ENCODE measurements at places on chromosomes 1 and 21.

DNA sequence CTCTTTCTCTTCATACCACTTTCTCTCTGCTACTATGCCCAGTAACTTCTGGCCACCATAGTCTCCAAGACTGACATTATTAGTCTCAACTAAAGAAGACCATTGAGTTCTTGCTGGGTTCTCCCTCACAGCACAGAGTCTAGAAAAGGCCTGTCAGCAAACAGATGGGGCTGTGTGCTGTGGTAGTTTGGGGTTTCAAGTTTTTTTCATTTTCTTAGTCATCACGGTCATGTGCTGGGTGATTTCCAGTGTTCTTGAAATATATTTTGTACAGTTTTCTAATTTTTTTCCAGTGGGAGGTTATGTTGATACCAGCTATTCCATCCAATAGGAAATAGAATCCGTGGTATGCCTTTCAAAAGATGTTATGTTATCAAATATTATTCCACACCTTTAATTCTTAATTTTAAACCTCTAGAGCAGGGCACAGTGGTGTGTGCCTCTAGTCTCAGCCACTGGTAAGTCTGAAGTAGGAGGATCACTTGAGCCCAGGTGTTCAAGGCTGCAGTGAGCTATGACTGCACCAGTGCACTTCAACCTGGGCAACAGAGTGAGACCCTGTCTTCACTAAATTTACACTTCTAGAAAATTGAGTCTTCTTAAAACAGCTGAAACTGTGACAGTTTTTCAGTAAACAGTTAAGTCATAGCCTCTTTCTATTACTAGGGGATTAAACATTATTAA lies 8.3 kb downstream of the CFHR2 start:
- no peak for DNase-seq

DNA sequence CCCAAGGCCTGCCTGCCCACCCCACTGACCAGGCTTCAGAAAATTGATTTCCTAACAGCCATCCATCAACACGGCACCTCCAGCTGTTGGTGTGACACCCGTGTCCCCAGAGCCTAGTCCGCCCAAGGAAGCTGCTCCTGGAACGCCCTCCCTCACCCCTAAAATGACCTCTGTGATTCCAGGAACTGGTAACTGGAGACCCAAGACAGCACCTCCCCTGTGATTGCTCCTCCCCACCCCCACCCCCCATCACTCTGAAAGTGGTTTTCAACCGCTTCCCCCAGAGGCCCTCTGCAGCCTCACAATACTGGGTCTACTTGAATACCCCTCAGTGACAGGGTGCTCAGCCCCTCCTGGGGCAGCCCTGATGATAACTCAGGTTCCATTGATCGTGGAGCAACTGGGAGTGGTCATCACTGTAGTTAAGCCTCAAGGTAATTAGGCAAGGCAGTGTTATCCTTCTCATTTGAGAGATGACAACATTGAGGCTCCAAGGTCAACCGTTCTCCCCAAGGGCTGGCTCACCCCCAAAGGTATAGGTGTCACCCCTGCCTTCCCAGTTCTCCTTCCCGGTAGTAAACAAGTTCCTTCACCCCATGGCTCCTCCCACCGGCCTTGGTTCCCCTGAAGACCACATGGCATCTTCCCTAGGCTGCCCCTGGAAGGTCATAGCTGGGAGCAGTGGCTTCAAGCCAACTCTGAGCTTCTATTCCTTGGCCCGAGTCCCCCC lies 52.0 kb downstream of the TAS1R2 start:
- no peak for DNase-seq

- no peak for DNase-seq
Measured at GRCh38 chr21:45494135-45494850, 47.9 kb downstream of the SLC19A1 start.

DNA sequence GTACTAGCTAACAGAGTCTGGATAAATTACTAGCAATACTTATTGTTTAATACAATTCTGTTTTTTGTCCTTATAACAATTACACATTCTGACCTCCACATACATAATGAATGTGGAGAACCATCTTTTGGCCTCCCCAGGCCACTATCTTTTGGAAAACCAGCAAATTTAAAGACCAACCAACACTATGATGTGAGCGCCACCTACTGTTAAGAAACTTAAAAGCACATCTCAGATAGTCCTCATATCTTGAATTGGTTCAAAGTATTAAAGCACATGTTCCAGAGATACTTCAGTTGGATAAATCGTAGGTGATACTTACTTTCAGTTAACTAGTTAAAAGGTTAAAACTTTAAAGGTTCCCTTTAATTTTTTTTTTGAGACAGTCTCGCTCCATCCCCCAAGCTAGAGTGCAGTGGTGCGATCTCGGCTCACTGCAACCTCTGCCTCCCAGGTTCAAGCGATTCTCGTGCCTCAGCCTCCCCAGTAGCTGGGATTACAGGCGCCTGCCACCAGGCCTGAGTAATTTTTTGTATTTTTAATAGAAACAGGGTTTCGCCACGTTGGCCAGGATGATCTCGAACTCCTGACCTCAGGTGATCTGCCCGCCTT lies 29.3 kb upstream of the USP1 start:
- peak; percentile 19 for DNase-seq

- DNase-seq: no peak
Measured at GRCh38 chr1:93738075-93738622, 56.5 kb upstream of the BCAR3 start.

DNA sequence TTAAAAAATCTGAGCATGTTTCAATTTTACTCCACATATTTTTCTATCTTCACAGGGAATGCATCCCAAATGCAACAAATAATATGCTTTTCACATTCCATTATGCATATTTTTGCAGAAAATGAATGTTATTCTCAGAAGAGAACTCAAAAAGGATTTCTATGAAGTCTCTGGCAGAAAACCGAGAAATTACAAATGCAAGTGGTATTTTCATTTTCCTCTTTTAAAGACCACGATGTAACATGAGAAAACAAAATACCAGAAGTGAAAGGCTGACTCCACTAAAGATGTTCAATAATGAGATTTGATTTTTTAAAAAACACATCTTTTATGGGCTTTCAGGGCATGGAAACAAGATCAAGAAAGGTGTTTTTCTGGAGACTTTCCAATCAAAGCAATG lies 5.0 kb upstream of the PDC start:
- DNase-seq: no peak

- DNase-seq: no peak
Measured at GRCh38 chr1:17167041-17167785, 37.7 kb upstream of the PADI1 start.

DNA sequence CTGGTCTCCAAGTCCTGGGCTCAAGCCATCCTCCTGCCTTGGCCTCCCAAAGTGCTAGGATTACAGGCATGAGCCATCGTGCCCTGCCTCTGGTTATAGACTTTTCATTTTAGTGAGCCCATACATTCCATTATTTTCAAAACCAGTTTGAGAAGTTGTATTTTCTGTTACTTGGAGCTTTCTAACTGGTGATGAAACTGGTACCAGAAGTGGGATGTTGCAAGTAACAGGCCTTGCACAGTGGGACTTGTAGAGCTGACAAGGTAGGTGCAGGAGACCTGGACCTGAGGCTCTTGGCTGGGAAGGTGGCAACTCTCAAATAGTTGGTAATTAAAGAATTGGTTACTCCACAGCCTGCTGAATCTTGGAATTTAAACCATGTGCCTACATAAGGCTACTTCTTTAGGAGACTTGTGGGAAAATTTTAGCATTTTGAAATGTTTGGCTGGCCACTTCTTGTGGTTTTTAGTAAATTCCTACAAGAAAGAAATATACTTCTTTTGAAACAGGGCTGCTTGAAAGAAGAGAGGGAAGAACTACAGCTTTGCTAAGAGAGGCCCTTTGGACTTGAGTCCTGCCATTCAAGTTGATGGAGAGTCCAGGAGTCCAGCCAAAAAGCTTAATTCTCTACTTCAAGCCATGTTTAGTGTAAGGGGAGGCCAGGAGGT lies 9.8 kb upstream of the ALPL start:
- no peak for DNase-seq

- no peak for DNase-seq
Measured at GRCh38 chr1:230105245-230105753, 38.3 kb downstream of the GALNT2 start.

GRCh38 chr1:117576236-117576635 lies 29.6 kb upstream of the TENT5C start:
- DNase-seq: no peak

GRCh38 chr1:231424950-231425805 lies 3.1 kb upstream of the EGLN1 start:
- no peak for DNase-seq

DNA sequence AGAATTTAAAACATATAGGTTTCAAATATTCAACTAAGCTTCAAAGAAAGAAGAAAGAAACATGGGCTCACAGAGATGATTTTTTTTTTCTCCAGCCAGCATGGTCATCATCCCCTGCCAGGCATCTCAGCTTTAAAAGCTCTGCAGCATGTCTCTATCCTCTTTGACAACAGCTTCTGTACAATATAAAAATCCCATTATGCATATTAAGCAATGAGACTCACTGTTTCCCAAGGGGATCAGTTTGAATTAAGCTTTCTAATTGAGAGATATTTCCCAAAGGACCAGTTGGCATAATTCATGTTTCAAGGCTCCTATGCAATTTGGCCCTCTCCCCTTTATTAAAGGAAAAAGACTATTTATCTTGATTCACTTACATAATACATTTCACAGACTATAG lies 220.3 kb downstream of the GRIK1 start:
- DNase-seq: no peak

- no peak for DNase-seq
Measured at GRCh38 chr1:222582099-222582774, 7.5 kb downstream of the TAF1A start.

DNA sequence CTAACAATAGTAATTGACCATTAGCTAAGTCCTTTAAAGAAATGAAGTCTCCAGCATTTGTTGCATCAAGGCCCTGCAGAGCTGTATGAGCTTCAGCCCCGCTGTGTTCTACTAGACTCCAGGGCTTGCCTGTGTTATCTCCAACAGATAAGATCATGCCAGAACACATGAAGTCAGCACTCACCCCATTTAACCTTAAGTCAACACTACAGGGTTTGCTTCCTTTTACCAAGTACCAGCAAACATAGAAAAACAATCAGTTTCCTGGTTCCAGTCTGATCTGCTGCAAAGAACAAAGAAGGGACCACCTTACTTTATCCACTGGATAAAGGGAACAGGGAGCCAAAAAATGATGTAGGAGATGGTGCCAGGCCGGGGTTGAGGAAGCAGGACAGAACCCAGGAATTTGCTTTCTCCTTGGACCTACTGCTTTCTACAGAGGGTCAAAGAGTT lies 41.3 kb upstream of the ENAH start:
- peak; percentile 84 for DNase-seq

- no peak for DNase-seq
Measured at GRCh38 chr1:154694995-154695394, 87.0 kb upstream of the ADAR start.

DNA sequence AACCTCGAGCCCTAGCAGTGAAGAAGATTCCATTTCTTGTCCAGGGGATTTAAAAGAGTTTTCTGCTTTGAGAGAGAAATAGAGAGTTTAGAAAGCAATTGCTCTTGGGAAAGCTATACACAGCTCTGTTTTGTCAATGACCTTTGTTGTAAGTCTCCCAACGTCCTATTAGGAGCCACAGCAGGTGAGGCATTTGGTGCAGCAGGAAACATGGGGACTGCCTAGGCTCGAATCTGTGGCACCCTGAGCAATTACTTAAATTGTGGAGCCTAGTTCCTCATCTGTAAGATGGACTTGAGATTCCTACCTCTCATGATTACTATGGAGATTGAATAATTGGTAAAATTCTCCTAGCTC lies 8.2 kb downstream of the DCLRE1B start:
- no peak for DNase-seq

- no peak for DNase-seq
Measured at GRCh38 chr1:182426442-182427430, 23.2 kb upstream of the RGSL1 start.

GRCh38 chr1:34645919-34646318 lies 108.9 kb upstream of the GJB5 start:
- DNase-seq: no peak

GRCh38 chr1:31572323-31573104 lies 3.8 kb upstream of the TINAGL1 start:
- DNase-seq: peak; percentile 9

GRCh38 chr1:30743584-30744059 lies 14.0 kb downstream of the LAPTM5 start:
- DNase-seq: no peak

- no peak for DNase-seq
Measured at GRCh38 chr1:194503209-194503608, 1316.8 kb upstream of the B3GALT2 start.

DNA sequence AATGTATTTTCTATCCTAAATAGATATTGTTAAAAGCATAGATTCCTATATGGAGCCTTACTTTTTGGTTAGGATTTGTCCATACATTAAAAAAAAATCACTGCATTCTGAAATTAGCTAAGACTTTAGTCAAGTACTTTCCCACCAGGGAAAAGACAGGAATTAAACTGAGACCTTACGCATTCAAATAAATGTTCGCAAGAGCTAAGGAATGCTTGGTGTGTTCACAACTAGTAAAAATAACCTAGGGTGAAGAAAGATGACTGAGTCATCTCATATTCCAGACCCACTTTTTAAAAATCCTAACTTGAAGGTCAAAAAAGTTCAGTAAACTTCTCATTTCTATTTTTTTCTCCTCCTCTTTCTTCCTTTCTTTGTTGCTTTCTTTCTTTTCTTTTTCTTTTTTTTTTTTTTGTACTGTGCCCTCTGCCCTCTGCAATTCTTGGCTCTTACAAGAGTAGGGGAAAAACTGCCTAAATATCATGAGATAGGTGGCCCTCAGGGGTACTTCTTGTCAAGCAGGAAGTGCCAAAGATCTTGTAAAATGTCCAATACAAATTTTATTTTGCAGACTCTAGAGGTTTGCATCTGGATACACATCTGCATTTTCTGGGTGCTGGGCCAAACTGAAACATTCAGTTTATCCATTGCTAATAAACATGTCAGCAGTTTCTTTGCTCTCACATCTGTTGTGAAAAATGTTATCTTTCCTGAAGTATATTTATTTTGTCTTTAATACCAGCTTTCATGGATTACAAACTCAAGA lies 121.4 kb upstream of the GORAB start:
- DNase-seq: no peak

DNA sequence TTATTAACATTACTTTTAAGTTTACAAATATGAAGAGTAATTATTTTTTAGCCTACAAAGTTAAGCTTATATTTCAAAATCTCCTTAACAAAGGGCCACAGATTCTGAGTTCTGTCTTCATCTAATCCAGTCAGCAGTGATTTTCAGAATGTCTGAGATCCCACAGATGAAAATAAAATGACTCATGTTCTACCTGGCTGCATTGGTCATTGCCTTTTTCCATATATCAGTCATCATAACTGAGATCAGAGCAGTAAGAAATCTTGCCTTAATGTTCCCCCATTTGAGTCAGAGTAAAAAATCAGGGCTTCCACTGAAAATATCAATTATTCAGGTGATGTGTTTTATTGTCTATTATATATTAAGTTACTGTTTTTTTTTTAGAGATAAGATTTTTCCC lies 416.1 kb downstream of the MRPL39 start:
- DNase-seq: no peak

- no peak for DNase-seq
Measured at GRCh38 chr1:19460535-19461219, 24.7 kb downstream of the CAPZB start.

Data from mucosa of gallbladder (tissue), 1 donor.